Osteoblast (primary cell): ENCODE measurements at places on chromosomes 5 and 9. TPM values are rescaled to one million over a fixed set of nuclear protein-coding genes. Genes with fewer than 3 reads are reported as not detected.

SELENOP gene
- 171 and 198 TPM in 2 replicates for total RNA-seq

GFI1B gene
- total RNA-seq: under 0.01 TPM in 1 of 2 replicates, not detected in the other

PTGR1 gene
- 55.1 and 62.6 TPM in 2 replicates for total RNA-seq

PCDHGA8 gene
- total RNA-seq: 3.5 and 3.6 TPM in 2 replicates

GRCh38 chr9:6715755-6716643 lies 41.8 kb upstream of the KDM4C start:
- H3K27me3 ChIP-seq: no peaks in the 10 kb centered on the region
- no peaks in the 10 kb centered on the region for H3K36me3 ChIP-seq
- peak; percentile 87 for DNase-seq
- no peaks in the 10 kb centered on the region for H3K4me1 ChIP-seq

DNA sequence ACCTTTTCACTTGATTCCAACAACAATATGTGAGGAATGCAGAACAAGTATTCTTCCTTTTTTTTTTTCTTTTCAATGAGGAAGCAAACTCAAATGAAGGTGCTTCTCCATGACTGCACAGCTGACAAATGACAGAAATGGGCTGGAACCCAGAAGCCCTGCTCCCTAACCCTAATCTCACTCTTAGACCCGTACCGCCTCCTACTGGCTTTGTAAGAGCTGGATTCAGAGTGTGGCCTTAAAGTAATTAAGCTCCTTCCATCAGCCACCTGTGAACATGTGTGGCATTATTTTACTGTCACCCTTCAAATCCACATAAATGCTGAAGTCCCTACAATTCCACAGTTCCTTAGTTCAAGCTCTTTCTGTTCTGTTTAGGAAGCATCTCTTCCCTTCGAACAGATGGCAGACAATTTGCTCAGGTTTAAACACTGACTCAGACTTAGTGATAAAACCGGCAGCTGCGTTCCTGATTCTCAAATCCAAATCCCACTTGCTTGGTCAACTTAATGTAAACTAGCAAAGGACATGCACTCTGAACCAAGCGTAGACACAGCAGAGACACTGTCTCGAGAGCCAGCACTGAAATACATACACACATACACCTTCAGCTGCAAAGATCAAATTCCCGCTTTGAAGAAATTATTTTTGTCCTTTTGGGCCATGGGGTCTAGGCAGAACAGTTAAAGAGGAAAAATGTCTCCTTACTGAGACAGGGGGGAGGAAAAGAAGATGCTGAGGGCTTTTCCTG lies 316.7 kb upstream of the TLE4 start:
- H3K4me1 ChIP-seq: peaks cover 10% of the 10 kb centered on the region
- no peak for DNase-seq
- H3K27ac ChIP-seq: no peak overlapping the region
- H3K36me3 ChIP-seq: no peaks in the 10 kb centered on the region

DNA sequence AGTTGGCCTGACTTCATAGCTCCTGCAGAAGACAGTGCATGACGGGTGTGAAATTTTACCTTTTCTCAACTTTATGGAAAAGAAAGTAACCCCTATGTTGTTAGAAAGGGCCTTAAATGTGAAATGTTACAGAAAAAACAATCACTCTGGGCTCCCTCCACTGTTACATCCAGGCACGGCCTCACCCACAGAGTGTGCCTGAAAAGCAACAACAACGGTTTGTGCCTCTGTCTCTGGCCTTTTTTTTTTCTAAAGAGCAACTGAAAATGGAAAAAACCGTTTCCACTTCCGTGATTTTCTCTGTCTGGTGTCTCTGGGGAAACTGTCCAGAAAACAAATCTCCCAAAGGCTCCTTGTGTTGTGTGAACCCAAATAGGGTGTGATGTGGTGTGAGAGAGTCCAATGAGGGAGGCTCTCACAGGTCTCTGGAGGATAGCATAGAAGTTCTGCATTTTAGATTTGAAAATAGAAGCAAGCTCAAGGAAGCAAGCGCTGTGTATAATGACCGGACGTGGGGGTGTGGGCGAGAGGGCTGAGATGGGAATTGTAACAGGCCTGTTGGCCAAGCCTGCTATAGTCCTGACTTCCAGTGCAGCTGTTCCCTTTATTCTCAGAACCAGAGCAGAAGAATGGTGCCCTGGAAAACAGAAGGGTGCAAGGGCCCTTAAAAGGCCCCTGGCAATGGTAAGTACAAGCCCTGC lies 221.8 kb upstream of the TUT7 start:
- H3K4me1 ChIP-seq: no peaks in the 10 kb centered on the region
- DNase-seq: no peak
- peaks cover 4% of the 10 kb centered on the region for H3K27me3 ChIP-seq
- no peaks in the 10 kb centered on the region for H3K36me3 ChIP-seq

GRCh38 chr9:78982849-78983248 lies 588.9 kb upstream of the TLE4 start:
- H3K4me3 ChIP-seq: no peak overlapping the region
- H3K27ac ChIP-seq: no peak overlapping the region
- no peaks in the 10 kb centered on the region for H3K27me3 ChIP-seq
- peaks cover 28% of the 10 kb centered on the region for H3K4me1 ChIP-seq

DNA sequence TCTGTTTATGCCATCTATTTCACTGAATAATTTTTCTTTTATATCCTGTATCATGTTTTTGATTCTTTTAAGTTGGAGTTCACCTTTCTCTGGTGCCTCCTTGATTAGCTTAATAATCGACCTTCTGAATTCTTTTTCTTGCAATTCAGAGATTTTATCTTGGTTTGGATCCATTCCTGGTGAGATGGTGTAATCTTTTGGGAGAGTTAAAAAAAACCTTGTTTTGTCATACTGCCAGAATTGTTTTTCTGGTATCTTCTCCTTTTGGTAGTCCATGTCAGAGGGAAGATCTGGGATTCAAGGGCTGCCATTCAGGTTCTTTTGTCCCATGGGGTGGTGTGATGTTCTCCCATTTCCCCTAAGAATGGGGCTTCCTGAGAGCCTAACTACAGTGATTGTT lies 800.8 kb upstream of the TYRP1 start:
- no peak overlapping the region for H3K27ac ChIP-seq
- H3K4me1 ChIP-seq: no peaks in the 10 kb centered on the region
- no peaks in the 10 kb centered on the region for H3K27me3 ChIP-seq
- H3K4me3 ChIP-seq: no peak overlapping the region

GRCh38 chr5:56075361-56075760 lies 80.6 kb upstream of the IL6ST start:
- H3K27me3 ChIP-seq: no peaks in the 10 kb centered on the region
- H3K4me3 ChIP-seq: no peak overlapping the region
- no peaks in the 10 kb centered on the region for H3K36me3 ChIP-seq
- H3K4me1 ChIP-seq: peaks cover 16% of the 10 kb centered on the region

- H3K4me3 ChIP-seq: no peak overlapping the region
- H3K27ac ChIP-seq: no peak overlapping the region
- no peaks in the 10 kb centered on the region for H3K27me3 ChIP-seq
- no peaks in the 10 kb centered on the region for H3K4me1 ChIP-seq
Observed at GRCh38 chr5:180007582-180007981, 64.0 kb downstream of the RNF130 start.

- peaks cover 57% of the 10 kb centered on the region for H3K4me1 ChIP-seq
- H3K27ac ChIP-seq: no peak overlapping the region
- H3K4me3 ChIP-seq: peak overlapping the region; percentile 77
Observed at GRCh38 chr5:150625831-150626746, 14.4 kb upstream of the SYNPO start.

GRCh38 chr5:158471535-158471924 lies 612.6 kb upstream of the CLINT1 start:
- H3K36me3 ChIP-seq: no peaks in the 10 kb centered on the region
- no peaks in the 10 kb centered on the region for H3K4me1 ChIP-seq
- H3K27me3 ChIP-seq: peaks cover 12% of the 10 kb centered on the region
- H3K4me3 ChIP-seq: no peak overlapping the region
- H3K27ac ChIP-seq: no peak overlapping the region
- DNase-seq: no peak

- no peaks in the 10 kb centered on the region for H3K36me3 ChIP-seq
- H3K27ac ChIP-seq: no peak overlapping the region
- H3K4me1 ChIP-seq: peaks cover 3% of the 10 kb centered on the region
- H3K27me3 ChIP-seq: peaks cover 25% of the 10 kb centered on the region
- DNase-seq: no peak
Observed at GRCh38 chr9:114754581-114754980, 51.3 kb downstream of the TNFSF15 start.
